ENCODE measurements at places on chromosomes 5 and 9.

- no peak for DNase-seq
Observed at GRCh38 chr9:130536701-130537107, 42.7 kb upstream of the FUBP3 start.

DNA sequence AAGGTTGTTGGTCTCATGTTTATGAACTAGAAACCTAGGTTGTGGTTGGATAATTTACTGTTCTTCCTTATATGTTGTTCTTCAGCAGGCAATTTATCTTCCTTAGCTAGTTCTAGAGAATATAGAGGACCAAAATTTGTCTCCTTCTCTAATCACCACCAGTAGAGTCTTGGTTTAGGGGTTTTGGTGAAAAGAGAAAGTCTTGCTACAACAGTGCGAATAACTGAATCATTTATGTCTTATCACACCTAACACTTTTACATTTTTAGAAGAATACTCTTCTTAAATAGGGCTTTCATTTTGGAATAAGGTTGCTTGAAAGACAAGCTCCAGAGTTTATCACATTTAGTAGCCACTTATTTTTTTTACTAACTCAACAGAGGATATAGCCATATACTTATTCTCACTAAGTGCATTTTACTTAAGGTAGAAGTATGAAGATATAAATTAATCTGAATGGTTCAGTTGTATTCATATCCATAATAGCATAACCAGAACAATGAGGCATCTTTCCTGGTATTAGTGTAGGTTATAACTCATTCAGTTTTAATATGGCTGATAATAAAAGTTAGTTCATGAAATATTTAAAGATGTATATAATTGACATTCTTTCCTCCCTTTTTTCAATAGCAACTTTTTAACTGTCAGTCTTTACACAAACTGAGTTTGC, 67.9 kb downstream of the ERBIN start:
- DNase-seq = no peak

DNA sequence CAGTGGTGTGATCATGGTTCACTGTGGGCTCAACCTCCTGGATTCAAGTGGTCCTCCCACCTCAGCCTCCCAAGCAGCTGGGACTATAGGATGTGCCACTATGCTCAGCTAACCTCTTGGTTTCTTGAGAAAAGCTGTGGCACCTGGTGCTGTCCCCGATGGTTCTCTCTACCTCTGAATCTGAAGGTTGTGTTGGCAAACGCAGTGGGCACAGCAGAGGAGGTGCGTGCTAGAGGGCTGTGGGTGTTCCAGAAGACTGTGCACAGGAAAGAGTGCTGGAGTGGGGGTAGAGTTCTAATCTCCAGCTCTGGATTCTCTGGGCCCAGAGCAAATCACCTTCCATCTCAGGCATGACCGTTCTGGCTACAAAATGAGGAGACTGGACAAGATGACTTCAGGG, 12.5 kb downstream of the RGS3 start:
- no peak for DNase-seq

DNA sequence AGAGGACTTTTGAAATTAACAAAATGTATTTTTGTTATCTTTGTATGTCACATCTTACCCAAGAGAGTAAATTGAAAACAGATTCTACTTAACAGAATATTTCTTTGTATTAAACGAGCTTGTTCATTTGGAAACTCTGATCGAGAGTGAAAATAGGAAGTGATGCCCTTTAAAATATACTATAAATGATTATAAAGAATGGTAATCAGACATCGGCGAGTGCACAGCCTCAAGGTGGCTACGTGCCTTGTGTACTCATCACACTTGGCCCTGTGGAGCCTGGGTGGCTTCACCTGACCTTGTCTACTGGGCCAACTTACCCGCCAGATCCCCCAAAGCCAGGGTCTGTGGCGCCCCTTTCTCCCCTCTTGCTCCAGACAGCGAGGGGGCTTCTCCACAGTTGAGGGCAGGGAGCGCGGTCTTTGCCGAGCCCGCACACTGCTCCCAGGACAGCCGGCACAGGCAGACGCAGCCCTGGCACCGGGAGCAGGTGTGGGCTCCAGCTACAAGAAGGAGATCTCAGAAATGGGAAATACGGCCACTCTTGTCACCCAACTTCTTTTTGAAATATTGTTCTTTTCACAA, 243.2 kb downstream of the CEMIP2 start:
- DNase-seq = no peak

- no peak for DNase-seq
Observed at GRCh38 chr5:176611435-176611834, 1.5 kb upstream of the GPRIN1 start.

- DNase-seq = no peak
Observed at GRCh38 chr9:87535817-87536539, 38.3 kb downstream of the DAPK1 start.

- no peak for DNase-seq
Observed at GRCh38 chr5:50575740-50576139, 90.7 kb upstream of the PARP8 start.

GRCh38 chr5:116557669-116558271, 16.9 kb downstream of the SEMA6A start:
- no peak for DNase-seq

GRCh38 chr5:145347026-145347616, 488.0 kb downstream of the PRELID2 start:
- no peak for DNase-seq

- no peak for DNase-seq
Observed at GRCh38 chr5:84299959-84300358, 84.7 kb downstream of the EDIL3 start.

GRCh38 chr5:140587495-140587894, 22.9 kb downstream of the SLC35A4 start:
- DNase-seq = no peak

GRCh38 chr9:6645355-6646292, at the start of gene GLDC:
Gene GLDC, minus strand, starts transcription at chr9:6645729. Its CDS starts 230 bp downstream, at chr9:6645499.
- peak; percentile 24 for DNase-seq

- DNase-seq = no peak
Observed at GRCh38 chr5:157290981-157291711, 25.2 kb downstream of the CYFIP2 start.

DNA sequence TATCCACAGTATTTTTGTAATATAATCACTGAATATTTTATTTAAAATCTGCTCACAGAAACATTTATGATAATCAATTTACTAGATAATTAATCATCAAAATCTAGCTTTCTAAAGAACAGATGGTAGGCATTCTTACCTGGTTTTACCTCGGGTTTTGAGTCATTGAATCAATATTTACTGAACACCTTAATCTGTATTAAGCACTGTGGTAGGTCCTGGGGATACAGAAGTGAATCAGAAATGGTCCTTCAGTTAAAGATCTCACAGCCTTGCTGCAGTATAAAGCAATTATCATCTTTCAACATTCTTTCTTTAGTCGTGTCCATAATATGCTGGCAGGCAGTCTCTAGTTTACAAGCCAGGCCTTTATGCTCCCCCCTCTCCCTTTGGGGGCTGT, 2.0 kb upstream of the MEIKIN start:
- DNase-seq = no peak

DNA sequence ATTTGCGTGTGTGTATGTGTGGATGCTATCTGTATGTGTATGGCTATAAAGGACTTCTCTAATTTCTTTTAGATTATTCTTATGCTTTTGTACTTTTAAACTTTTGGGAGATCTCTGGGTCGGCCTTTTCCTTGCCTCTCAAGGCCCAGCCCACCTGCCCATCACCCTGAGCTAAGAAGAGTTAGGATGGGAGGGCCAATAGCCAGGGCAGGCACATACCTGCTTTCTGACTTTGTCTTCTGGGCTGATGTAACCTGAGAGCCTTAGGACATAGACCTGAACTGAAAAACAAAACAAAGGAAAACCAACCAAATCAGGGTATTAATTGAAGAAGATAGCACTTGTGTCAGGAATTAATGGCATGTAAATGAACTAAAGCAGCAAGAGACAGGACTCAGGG, 100.2 kb downstream of the IRX1 start:
- no peak for DNase-seq
